Lung (tissue), 17 donors: ENCODE measurements at places on chromosomes 5 and 9. TPM values are rescaled to one million over a fixed set of nuclear protein-coding genes. Genes with fewer than 3 reads are reported as not detected.

Gene CDKN2A
- total RNA-seq: 4.8 TPM

Gene SPINK6
- not detected for total RNA-seq

Gene TICAM2
- 5.8 TPM for total RNA-seq

GRCh38 chr9:70569070-70569772 is 154.8 kb upstream of the KLF9 start:
- DNase-seq: no peak

GRCh38 chr5:7464182-7464581 is 68.2 kb downstream of the ADCY2 start:
- DNase-seq: no peak

DNA sequence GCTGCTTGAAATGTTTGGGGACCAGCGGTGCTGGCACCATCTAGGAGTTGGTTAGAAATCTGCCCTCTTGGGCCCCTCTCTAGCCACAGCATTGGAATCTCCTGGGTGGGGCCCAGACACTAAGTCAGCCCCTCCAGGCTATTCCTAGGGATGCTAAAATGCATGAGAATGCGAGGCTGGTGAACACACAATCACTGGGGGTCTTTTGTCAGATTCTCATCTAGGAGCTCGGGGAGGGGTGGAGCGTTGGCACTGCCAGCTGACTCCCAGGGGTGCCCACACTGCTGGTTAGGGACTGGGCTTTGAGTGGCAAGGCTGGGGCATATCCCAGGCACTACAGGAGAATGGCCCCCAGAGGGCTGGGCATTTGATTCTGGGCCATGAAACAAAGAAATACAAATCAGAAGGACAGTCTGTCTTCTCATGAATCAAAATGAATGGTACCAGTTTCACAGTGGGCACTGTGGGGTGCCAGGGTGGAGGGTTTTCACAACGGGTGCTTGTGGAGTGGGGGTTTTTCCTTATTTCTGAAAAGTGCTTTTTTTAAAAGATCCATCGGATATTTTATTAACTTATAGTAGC is 127.8 kb upstream of the RAPGEF1 start:
- DNase-seq: no peak

DNA sequence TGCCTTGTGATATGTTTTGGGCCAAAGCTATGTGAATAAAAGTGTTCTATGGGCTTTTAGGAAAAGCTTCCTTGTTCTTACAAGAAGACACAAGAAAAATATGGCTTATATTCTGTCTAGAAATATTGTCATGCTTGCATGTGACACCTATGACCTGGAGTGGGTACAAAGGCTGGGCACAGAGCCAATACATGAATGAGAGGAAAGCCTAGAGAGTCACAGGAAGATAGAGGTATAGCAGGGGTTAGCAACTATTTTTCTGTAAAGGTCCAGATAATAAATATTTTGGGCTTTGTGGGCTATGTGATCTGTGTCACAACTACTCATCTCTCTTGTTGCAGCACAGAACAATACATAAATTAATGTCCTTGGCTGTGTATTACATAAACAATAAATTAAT is 196.6 kb upstream of the CD180 start:
- no peak for DNase-seq

GRCh38 chr9:75181750-75182149 is 93.4 kb downstream of the OSTF1 start:
- DNase-seq: no peak
